Eye (tissue), 1 donor: ENCODE measurements at places on chromosomes 1 and 21.

- DNase-seq: no peak
These were observed 15.4 kb downstream of the DHRS3 start for GRCh38 chr1:12602659-12603024.

- no peak for DNase-seq
These were observed 154.0 kb downstream of the TGFB2 start for GRCh38 chr1:218499011-218499691.

GRCh38 chr1:77031106-77031662 lies 163.9 kb downstream of the ST6GALNAC5 start:
- DNase-seq: no peak

- DNase-seq: no peak
These were observed 56.8 kb downstream of the CSMD2 start for GRCh38 chr1:34108269-34108668.
